Osteoblast (primary cell): ENCODE measurements at places on chromosomes 16 and 17.

DNA sequence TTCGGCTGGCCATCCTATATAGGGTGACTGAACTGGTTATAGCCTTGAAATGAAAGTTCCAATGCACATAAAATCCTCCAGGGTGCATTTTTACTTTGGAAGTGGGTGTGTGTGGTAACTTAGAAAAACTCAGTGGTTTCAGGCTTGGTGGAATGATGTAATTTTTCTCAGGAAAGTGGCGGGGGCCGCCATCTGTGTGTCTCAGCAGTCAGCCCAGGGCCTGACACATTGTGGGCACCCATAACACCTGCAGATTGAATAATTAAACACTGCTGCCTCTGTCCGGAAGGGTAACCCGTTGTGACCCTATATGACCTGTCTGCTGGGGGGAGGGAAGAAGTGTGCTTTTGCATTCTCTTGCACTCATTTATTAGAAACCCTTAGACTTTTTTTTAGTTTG, 2.2 kb upstream of the PDP2 start:
- DNase-seq: no peak

DNA sequence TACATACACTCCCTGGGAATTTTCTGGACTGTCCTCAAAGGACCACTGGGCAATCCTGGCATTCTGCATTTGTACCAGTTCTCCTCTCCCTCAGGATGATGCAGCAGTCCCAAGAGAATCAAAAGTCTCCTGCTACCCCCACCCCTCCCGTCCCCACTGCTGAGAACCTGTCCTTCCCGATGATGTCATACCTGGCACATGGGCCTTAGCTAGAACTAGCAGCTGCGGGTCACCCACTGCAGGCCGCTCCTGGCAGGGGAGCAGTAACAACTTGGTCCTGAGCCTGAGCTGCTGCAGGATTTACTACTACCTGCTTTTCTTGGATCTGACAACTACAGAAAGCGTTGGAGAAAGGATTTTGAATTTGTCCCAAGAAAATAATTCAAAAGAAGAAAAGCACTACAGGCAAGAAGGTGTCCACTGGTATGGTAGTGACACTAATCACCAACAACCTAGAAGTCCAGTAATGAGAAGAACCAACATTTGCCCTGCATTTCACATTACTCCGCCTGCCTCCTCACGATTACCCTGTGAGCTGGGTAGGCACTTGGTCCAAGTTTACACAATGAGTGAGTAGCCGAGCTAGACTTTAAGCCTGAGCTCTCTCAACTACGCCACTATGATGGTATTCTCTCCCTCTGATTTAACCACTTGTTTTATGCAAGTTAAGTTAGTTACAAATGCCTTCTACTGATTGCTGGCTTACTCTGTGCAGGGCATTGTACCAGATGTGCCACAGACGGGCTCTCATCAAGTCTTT, 55.3 kb upstream of the ETV4 start:
- DNase-seq: no peak

DNA sequence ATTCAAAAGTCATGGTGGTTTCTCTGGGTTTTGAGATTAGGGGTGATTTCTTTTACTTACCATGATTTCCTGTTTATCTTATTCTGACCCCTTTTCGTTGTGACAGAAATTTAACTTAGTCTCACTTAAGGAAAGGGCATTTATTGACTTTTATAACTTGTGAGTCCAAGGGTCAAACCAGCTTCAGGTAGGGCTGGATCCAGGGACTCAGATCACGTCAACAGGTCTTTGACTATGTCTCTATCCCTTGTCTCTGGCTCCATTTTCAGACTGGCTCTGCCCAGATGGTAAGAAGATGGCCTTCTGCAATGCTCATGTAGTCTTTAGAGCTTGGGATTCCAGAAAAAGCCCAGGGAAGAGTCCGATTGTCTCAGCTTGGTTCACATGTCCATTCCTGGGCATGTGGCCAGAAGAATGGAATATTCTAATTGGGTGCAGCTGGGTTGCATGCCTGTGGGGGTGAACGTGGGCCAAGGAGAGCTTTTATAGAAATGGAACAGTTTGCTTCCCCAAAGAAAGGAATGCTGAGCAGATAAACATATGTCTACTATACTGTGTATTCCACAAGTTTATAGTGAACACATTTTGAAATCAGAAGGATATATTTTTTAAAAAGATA, 13.4 kb downstream of the USP43 start:
- no peak for DNase-seq

- no peak for DNase-seq
Measured at GRCh38 chr16:74766729-74767128, 7.9 kb downstream of the FA2H start.

DNA sequence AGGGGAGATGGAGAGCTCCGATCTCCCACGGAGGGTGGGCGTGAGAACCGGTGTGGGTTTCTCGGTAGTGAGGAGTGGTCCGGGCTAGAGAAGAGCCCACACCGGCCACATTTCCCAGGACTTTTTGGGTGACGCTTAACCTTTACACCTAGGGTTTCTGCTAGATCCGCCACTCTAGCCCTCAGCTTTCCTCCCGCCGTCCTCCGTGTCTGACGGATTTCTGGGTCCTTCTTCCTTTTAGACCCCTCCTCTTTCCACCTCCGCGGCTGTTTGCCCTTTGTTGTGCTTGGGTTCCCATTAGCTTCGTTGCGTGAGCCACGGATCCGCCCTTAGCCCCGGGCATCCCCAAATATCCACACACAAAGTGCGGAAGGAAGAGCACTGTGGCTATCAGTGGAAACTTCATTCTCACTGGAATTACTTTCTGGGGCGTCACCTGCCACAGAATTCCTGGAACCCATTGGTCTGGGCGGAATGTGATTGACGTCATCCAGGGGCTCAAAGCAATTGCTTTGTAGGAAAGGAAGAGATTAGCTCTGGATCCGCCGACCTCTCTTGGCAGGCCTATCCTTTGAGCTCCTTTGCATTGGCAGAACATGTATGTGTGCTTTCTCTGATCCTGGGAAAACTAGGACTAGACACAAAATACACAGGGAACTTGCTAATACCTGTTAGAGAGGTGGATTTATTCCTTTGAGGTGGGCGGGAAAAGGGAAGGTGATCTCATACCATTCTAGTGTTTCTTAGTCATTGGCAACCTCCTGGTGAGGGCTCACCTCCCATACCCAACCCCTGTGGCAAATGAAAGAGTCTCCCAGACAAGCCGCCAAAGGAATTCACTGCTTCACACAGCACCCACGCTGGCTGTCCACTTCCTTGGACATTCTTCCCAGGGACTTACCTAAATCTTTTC, 654 bp downstream of the TNFAIP1 start:
- peak; percentile 75 for DNase-seq

DNA sequence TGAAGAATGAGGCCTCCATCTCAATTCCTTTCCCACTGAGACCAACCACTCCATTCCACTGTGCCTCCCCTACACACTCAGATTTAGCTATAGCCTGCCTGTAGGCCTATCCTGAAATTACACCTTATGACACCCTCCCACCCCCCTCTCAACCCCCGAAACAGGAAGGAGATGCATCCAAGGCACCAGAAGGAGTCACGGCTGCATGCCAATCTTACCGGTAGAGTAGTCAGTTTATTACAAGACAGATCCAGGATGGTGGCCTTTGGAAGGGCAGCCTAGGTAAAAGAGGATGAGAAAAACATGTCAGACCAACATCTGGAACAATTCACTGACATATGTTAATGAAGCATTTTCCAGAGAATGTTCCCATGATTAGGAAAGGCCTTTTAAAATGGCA, 2.6 kb downstream of the LRRC59 start:
- no peak for DNase-seq
